ENCODE measurements at places on chromosomes 4 and X.
A peak's percentile ranks its signal among the peaks of the same experiment; 100 is the strongest.

DNA sequence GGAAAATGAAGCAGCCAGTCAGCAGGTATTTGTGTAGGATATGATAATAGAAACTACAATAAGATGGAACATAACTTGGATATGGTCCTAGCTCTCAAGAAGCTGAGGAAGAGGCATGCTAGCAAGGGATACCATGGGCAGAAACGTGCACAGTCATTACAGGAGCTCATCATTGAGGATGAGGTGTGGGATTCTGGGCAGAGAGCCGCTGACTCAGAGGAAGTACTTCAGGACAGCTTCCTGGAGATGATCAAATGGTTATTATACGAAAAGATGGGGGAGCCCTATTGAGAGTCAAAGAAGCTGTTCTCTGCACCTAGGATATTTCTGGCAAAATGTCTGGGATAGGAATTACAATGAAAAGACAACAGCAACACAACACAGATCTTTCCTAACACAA is 116.0 kb upstream of the PDE5A start:
- DNase-seq = no peak

- no peak for DNase-seq
These were observed 156.6 kb downstream of the AMMECR1 start for GRCh38 chrX:110161361-110161686.

DNA sequence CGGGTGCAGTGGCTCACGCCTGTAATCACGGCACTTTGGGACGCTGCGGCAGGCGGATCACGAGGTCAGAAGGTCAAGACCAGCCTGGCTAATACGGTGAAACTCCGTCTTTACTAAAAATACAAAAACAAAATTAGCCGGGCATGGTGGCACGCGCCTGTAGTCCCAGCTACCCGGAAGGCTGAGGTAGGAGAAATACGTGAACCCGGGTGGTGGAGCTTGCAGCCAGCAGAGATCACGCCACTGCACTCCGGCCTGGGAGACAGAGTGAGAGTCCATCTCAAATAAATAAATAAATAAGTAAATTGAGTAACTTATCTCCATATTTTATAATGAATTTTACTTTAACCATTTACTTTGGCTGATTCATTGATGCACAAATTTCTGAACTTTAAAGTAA is 1913.3 kb downstream of the PCDH7 start:
- DNase-seq = no peak

DNA sequence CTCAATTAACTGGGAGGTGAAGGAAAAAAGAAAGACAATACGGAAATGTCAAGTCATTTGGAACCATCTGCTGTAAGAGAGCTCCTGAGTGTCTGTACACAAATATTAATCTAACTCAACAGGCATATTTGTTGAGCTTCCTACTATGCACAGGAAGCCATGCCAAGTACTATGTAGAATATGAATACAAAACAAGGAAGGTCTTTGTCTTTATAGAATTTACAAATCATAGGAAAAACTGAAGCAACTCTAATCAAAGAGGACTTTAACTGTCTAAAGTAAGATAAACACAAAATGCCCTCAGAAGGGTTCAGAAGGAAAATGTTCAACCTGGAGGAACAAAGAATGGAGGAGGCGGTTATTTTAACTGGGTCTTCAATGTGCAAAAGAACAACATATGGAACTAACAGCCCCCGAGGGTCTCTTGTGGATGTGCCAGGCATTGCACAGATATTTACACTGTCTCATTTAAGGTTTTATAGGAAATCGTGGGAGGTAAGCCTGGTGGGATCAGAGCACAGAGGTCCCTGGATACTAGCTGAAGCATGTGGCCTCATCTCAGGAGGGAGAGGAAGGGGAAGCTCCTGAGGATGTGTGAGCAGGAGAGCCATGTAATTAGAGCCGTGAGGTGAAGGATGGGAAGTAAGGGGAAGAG is 5.8 kb downstream of the FAM114A1 start:
- no peak for DNase-seq

GRCh38 chr4:47642191-47642830 is 157.2 kb downstream of the ATP10D start:
- no peak for DNase-seq

GRCh38 chr4:188665491-188666457 is 526.5 kb downstream of the TRIML1 start:
- DNase-seq = no peak

GRCh38 chrX:39337451-39337850 is 536.2 kb downstream of the MID1IP1 start:
- DNase-seq = no peak

GRCh38 chr4:176534566-176534965 is 214.8 kb downstream of the SPCS3 start:
- no peak for DNase-seq

DNA sequence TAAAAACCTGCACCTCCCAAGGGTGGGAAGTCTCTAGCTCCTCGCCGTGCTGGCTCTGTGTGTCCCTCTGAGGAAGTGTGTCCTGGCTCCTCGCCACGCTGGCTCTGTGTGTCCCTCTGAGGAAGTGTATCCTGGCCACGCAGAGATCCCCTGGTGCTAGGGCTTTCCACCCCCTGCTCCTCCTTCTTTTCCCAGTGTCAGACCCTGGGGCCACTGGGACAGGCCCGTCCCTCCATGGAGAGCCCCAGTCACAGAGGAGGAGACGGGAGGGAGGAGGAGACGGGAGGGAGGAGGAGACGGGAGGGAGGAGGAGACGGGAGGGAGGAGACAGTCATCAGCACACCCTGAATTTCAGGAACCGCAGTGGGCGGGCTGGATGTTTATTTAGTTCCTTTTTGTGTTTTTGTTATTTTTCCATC is 53.8 kb upstream of the HGFAC start:
- DNase-seq = no peak

DNA sequence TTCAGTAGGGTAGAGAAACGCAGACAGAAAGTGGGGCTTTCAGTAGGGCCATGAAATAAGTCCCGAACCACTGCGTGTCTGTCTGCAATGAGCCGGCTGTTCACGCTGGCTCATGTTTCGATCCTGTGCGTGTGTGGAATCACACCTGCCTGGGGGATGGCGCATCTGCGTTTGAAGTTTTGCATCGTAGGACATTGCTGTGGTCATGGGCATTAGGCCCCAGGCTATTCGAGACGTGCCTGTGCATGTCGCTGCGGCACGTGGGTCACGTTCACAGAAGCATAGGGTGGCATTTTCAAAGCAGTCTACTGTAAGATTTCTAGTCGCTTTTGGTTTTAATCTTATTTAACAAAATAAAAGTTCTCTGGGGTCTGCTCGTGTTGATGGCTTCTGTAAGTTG is 25.5 kb upstream of the HGFAC start:
- DNase-seq = no peak

GRCh38 chr4:15233264-15233597 is 194.6 kb upstream of the C1QTNF7 start:
- DNase-seq = no peak

DNA sequence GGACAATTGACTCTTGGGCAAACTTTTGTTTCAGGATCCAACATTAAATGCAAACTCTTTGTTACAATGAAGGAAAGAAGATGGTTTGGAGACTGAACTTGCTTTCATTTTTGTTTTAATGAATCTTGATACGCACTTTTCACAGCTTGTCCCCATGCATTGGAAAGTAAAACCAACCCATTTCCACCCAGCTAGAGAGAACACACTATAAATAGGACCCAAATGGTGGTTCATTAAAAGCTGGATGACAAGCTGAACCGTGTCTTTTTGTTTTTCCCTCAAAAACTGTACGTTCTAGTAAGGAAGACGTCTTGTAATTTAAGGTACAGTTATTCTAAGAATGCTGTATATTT is 95.3 kb upstream of the EGFL6 start:
- peak; percentile 7 for DNase-seq

GRCh38 chr4:108416831-108417230 is 203.5 kb upstream of the RPL34 start:
- DNase-seq = no peak

GRCh38 chr4:183755596-183755995 is 96.5 kb downstream of the TRAPPC11 start:
- no peak for DNase-seq

DNA sequence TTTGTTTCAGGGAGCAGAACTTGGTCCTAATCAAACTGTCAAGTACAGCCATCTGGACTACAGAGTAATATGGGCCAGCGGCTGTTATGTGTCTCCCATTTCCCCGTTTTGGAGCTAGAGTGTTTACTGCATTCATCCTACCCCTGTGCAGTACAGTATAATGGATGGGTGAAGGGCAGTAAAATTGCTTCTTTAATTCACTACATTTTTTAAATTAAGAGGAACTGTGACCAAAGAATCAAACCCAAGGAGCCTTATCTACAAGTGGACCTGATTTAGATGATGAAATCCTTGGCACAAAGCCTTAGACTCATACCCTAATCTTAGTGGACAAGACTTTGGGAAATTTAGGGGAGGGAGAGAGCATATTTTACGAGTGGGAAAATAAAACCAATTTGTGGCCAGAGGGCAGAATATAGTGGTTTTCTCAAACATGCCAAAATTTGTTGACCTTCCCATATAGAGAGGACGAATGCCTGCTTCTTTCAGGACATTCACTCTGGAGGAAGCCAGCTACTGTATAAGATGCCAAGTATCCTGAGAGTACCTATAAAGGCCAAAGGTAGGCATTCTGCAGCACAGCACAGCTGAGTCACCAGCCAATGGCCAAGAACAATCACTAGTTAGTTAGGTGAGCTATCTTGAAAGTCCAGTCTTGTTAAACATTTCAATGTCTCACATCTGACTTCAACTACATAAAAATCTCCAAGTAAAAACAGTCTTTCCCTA is 253.8 kb upstream of the KCNIP4 start:
- DNase-seq = no peak

GRCh38 chrX:135520022-135520552 is 373 bp upstream of the INTS6L start:
- no peak for DNase-seq

DNA sequence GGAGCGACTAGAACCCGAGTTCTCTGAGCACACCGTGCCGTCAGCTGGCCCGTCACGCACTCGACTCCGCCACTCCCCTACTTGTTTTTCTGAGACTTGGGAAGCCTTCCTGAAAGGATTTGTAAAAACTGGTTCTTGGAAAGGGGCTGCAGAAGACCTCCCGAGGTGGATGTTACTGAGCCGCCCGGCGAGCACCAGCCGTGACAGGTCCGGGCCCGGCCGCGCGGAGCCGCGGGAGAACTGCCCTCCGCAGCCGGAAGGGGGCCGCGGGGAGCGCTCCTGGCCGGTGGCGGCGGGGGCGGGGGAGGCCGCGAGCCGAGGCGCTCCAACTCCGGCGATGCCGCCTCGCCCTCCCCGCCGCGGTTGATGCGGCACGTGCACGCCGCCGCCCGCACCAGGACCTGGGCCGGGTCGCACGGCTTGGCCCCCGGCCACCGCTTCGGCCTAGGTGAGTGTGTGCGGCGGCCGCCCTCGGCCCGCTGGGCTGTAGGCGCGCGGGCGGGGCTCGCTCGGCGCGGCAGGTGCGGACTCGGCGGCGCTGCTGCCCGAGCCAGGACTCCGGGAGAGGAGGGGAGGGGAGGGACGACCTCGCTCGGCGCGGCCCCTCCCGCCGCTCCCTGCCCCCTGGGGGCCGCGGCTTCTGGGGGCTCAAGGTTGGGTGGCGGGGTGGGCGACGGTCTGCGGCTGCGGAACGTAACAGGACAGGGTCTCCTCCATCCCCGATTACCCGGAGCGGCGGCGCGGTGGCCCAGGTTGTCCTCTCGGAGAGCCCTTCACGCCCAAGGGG is 1.7 kb downstream of the SPRY1 start:
- peak; percentile 47 for DNase-seq

GRCh38 chr4:14059006-14059405 is 431.5 kb upstream of the BOD1L1 start:
- DNase-seq = no peak
